Stimulated activated CD4-positive, alpha-beta T cell treated with anti-CD3 and anti-CD28 coated beads, Interleukin-1b, Interleukin-23, amount 100 ng/mL, for 24 hours (primary cell): ENCODE measurements at places on chromosomes 7 and 10.

DNA sequence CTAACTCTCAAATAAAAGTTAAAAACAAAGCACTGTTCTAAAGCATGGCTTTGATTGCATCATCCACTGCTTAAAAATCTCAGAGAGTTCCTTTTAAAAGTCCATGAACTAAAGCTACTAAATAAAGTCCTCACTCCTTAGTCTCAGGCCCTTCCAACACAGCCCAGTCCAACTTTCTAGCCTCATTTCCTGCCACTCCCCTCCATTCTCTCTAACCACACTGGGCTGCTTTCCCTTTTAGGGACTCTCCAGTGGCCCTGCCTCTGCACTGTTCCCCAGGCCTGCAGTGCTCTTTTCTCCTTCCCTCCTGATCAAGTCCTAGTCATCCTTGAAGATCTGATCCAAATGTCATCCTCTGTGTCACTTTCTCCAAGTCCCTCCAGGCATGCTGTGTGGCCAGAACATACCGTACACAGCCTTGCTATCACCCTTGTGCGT, 56.9 kb upstream of the PPP1R3C start:
- DNase-seq = no peak

GRCh38 chr10:49619613-49620012, 5.8 kb downstream of the CHAT start:
- no peak for DNase-seq

- no peak for DNase-seq
These were observed 96.3 kb downstream of the LRRTM3 start for GRCh38 chr10:67022099-67022498.

DNA sequence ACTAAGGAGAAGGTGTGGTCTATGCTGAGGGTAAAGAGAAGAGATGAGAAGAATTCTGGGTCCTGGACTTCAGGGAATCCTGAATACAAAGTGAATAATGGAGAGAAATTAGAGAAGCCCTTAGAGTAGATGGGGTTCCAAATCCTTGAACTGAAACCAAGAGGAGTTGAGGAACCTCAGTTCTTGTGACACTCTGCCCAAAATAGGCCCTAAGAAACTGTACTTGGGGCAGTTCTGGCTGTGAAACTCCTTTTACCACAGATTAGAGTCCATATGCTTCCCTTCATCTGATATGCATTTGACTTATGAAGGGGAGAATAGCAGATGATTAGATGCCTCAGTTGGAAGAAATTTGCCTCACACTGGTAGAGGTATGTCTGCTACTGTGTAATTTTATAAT, 19.0 kb downstream of the TES start:
- DNase-seq = no peak

DNA sequence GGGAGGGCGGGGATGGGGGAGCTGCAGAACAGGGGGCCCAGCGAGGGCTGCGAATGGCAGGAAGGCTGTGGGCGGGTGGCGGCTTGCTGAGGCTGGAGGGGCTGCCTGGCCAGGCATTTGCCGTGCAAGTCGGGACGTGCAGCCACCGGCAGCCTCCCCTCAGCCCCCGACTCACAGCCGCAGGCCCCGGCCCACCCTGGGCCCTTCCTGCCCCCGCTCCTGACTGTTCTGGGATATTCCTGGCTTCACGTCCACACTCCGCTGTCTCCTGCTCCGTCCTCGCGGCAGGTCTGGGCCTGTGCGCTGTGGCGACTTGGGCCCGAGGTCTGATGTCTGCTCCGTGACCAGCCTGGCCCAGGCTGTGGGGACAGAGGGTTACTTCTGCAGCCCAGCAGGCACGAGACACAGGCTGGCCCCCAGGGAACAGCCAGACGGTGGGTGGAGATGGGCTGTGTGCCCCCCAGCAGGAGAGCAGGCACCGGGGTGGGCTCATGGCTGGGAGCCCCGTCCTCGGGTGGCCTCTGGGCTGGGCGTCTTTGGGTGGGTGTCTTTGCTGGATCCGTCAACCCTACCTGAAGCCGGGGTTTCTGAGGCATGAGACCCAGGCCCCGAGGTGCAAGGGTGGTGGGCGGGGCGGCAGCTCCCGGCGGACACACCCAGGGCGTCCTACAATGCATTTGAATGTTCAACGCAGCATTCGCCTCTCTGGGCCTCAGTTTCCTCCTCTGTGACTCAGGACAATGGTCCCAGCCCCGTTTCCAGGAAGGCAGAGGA, 86.5 kb downstream of the FOXL3 start:
- no peak for DNase-seq

DNA sequence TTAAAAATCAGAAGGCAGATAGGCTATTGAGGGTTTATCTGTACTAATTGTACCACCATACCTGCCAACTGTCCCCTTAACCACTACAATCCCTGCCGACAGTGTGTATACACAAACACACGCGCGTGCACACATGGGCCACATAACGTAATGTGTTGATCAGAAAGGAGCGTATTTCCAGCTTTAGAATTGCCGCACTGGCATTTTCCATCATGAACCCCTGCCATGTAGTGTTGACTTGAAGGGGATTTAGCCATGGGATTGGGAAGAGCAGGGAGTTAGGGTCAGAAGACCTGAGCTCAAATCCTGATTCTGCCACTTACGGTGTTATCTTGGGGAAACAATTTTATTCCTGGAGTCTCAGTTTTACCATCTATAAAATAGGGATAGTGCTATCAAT, 158.9 kb downstream of the TCF7L2 start:
- no peak for DNase-seq

DNA sequence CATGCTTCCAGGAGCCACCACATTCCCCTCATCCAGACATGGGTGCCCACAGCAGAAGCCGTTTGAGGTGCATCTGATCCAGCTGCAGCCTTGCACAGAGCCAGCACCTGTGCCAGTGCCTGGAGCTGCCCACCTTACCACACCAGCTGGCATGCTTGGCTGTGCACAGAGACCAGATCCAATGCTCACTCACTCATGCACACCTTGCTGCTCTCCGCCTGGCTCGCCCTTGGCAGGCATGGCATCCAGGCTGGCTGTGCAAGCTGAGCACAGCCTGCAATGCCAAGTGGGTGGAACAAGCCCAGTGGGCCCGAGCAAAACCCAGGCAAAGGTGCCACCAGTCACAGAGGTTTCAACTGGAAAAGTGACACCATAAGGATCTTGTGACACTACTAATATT, 66.9 kb upstream of the SEMA3A start:
- DNase-seq = no peak

GRCh38 chr10:110547139-110547761, 20.2 kb upstream of the SMC3 start:
- DNase-seq = no peak

GRCh38 chr7:74293577-74293908, 4.3 kb downstream of the CLIP2 start:
- DNase-seq = no peak

- DNase-seq = no peak
These were observed 92.5 kb downstream of the TRIL start for GRCh38 chr7:28865601-28866144.

GRCh38 chr7:45389073-45389872, 184.9 kb upstream of the ADCY1 start:
- no peak for DNase-seq

DNA sequence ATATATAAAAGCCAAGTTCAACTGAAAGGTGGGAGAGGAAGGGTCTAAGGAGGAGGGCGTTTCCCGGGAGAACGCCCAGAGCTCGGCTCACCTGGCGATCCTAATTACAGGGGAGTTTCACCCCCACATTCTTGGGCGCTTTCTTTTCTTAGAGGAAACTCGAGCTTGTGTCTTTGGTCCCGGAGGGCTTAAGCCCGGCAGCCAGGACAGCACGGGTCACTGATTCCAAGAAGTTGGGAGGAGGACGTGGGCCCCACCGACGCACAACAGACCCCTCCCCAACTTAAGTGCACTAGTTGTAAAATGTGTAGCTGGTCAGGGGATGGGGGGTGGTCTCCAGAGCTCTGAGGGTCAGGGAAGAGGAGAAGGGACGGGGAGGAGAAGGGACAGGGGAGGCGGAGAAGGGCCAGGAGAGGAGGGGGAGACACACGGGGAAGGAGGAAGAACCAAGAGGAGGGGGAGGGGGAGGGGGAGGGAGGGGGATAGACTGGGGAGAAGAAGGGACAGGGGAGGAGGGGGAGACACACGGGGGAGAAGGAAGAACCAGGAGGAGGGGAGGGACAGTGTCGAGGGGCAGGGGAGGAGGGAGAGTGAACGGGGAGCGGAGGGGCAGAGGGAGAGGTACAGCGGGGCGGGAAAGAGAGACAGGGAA, 874 bp downstream of the BAIAP2L1 start:
- no peak for DNase-seq

DNA sequence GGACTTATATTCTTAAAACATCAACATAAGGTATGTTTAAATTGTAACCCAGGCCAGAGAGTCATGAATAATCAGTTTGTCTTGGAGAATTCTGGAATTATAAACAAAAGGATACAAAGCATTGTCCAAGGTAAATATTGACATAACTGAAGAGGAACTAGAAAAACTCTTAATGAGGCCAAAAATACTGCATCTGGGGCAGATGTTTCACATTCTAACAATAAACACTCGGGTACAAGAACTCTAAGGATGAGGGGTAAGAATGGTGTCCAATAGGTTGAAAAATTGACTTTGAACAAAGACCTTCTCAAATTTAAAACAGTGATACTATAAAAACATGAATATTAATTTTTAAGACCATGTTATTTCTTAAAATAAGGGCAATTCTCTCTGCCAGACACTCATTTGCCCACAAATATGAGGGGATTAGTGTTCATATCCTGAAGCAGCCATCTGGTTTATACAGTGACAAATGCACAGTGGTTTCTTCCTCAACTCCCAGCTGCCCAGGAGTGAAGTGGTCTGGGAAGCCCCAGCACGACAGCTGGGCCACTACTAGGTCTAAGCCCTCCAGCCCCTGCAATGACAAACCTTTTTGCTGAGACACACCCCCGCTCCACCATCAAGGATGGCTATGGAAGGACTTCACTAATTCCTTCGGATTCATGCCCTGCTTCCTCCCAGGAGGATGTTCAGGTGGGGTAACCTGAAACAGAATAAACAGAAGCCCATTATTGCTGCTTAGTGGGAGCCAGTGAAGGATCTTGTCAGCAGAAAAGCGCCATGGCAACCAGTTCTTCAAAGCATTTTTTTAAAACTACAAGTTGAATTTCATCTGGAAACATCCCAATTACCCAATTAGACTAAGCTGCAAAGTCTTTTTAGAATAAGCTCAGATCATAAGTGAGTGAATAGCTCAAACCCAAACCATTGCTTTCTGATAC, 107.5 kb upstream of the ARID5B start:
- no peak for DNase-seq

- DNase-seq = no peak
These were observed 396.1 kb upstream of the KLF6 start for GRCh38 chr10:4181081-4181480.

GRCh38 chr7:30038196-30038980, 10.2 kb downstream of the PLEKHA8 start:
- DNase-seq = no peak

GRCh38 chr7:25134358-25135010, 9.4 kb upstream of the CYCS start:
- no peak for DNase-seq

DNA sequence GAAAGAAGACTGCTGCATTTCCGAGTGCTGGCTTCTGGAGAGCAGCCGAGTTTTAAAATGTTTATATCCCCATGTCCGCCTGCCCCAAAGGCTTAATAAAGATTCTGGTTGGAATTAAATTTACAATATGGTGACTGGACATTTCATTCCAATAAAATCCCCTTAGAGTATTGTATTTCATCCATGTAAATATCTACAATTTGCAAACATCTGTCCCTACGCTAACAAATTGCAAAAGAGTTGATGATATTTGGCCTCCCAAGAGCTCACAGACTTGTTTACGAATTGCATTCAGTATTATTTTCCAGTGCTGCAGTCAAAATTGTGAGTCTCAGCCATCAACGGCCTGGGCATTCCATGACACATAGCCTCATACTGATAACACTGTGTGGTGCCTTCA, 50.1 kb downstream of the PLEKHS1 start:
- DNase-seq = no peak

DNA sequence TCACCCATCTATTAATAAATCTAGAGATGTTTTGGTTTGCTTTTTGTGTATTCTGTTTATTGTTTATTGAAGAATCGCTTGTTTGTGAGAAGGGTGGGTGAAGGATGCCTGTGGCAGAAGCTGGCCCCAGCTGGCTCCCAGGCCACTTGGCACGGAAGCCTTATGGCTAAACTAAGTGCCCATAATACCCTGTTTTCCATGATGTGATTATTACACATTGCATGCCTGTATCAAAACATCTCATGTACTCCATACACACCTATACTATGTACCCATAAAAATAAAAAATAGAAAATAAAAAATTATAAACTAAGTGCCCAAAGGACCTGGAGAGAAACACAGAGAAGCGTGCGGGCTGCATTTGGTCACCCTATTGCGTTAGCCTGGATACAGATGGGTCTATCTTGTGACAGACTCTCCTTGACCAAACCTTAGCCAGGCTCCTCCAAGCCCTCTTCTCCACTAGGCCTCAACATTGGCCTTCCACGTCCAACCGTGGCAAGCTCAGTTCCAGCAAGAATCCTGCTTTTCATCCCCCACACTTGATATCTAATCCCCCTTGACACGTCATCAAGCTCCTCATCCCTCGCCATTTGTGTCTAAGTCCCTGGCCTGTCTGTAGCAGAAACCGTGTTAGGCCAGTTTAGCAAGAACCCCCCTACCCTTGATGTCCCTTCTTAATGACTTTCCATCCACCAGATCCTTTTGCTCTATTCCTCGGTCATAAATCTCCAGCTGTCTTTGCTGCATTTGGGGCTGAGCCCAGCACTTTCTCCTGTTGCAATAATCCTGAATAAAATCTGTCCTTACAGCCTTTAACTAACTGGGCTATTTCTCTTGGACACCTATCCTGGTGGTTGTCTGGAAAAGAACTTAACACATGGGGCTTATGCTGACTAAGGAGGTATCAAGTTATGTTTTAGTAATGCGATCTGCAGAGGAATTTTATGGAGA, 245.2 kb downstream of the TNS3 start:
- DNase-seq = no peak

- DNase-seq = no peak
These were observed 1086.6 kb upstream of the SORCS1 start for GRCh38 chr10:108250936-108251620.

DNA sequence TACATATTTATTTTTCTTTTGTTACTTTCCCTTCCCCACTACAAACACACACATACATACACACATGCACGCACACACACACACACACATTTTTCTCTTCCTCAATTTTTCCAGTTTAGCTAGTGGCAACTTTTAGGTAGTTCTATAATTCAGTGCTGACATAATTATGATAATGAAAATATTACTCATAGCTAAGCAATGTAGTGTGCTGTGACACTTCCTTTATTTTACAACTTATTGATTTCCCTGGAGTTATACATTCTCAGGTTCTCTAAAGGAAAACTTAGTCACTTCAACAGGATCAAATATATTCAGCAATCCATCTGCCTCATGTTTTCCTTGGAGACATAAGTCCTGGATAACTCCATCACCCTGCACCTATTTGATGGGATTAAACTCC, 151.6 kb downstream of the CACNA2D1 start:
- DNase-seq = no peak

GRCh38 chr10:48608976-48609375, 4.1 kb upstream of the ARHGAP22 start:
- DNase-seq = no peak

DNA sequence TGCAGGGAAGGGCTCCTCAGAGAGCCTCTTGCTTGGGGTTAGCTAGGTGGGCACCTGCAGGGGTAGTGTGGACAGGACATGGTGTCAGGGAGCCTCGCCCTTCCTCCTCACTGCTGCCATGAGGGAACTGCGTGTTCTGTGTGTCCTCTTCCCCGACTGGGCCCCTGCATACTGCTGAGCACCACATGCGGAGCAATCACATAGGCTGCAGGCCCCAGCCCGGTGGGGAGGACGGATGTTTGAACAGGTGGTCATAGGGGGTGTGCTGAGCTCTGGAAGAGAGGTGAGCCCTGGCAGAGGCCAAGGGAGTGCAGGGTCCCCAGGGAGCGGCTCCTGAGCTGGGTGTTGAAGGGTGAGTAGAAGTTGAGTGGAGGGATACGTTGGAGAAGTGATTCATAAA, 48.3 kb upstream of the ZMIZ2 start:
- DNase-seq = no peak
